ENCODE measurements at places on chromosomes 16 and 17. TPM values are rescaled to one million over a fixed set of nuclear protein-coding genes. Genes with fewer than 3 reads are reported as not detected.

The OTOA gene
- total RNA-seq, result 0.41 TPM

The CDYL2 gene
- 9.4 TPM for total RNA-seq

The FAM222B gene
- total RNA-seq, result 2.4 TPM

The PRSS36 gene
- 1.6 TPM for total RNA-seq

The CBX2 gene
- 6.1 TPM for total RNA-seq

The TVP23C gene
- 47.7 TPM for total RNA-seq

The ACADVL gene
- 65.6 TPM for total RNA-seq

The KRT40 gene
- total RNA-seq, result not detected

DNA sequence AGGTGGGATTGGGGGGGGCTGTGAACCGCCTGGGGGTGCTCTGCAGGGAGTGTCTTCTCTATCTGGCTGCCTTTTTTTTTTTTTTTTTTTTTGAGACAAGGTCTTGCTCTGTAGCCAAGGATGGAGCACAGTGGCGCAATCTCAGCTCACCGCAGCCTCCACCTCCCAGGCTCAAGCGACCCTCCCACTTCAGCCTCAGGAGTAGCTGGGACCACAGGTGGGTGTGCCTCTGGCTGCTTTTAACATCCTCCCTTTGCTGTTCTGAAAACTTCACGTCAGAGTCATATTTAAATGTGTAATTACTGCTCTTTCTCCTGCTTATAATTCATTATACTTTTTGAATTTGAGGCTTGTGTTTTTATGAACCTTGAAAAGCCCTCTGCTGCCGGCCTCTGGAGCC is 78.4 kb downstream of the ZNF778 start:
- no peak for DNase-seq

- peak; percentile 50 for DNase-seq
Observed at GRCh38 chr16:81189100-81189664, 49.3 kb upstream of the BCO1 start.

- DNase-seq, result no peak
Observed at GRCh38 chr16:18013863-18014262, 322.7 kb downstream of the NPIPA8 start.

- DNase-seq, result no peak
Observed at GRCh38 chr17:33858682-33859081, 396.4 kb upstream of the CCL2 start.

- DNase-seq, result no peak
Observed at GRCh38 chr17:67500261-67500660, 123.2 kb downstream of the PITPNC1 start.

- no peak for DNase-seq
Observed at GRCh38 chr17:27873746-27874145, 19.4 kb downstream of the LYRM9 start.

- DNase-seq, result no peak
Observed at GRCh38 chr17:69898601-69899000, 176.4 kb upstream of the KCNJ16 start.

- no peak for DNase-seq
Observed at GRCh38 chr17:50691550-50692447, 15.9 kb downstream of the ANKRD40 start.

DNA sequence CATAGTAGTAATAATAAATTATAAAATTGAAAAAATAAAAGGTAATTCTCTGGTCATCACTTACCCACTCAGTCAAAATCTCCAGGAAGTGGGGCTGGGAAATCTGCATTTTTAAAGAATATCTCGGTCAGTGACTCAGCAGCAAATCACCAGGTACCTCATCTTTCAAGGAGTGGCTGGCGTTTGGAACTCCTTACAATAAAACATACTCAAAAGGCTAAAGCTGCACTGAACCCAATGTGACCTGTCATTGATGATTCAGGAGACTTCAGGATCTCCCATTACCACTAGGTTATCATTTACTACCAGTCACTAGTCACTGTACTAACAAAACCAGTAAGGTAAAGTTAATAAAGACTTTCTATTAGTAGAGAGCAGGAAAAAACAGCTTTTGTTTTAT is 21.5 kb upstream of the RFFL start:
- DNase-seq, result no peak

- DNase-seq, result no peak
Observed at GRCh38 chr17:32015245-32016013, 8.2 kb downstream of the LRRC37B start.

DNA sequence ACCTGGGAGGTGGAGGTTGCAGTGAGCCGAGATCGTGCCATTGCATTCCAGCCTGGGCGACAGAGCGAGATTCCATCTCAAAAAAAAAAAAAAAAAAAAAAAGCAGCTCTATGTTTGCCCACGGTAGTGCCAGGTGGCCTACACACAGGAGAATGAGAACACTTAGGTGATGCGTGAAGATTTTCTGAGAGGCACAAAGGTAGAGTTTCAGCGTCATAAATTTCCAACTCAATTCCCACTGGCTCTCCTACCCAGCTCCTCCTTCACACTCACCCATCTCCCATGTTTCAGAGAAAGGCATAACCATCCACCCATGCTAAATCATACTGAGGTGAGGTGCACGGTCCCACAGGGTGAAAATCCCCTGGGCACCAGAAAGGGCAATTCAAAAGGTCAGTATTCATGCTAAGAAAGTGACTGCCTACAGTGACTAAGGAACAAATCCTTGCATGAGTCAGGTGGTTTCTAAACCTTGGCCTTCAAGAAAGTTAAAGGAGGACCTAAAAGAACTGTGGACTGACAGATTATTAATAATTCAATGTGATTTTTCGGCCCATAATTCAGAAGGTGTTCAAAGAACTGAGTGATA is 4.8 kb downstream of the DCAKD start:
- no peak for DNase-seq

DNA sequence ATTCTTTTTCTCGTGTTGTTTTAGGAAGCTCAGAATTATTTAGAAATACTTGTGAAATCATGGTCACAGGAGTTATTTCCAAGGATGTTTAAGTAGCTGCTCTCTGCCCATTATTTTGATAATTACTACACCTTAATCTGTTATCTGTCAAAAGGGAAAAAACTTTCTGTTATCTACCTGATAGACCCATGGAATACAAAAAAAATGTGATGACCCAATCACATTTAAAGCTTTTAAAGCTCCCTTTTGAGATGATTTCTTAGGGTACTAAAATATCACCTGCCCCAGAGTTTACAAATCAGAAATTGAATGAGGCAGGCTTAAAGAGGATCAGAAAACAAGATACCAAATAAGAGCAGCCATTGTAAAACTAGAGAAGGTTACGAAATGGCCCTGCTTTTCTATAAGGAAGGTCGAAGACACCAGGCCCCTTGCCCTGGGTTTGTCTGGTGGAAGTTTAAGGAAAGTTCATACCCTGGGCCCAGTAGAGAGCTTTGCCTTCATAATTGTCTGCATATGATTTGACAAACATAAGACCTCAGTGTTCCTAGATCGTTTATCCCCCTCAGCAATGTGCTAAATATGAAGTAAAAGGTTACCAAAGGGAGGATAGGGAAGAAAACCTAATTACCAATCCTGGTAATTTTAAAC is 149.9 kb upstream of the TBX2 start:
- DNase-seq, result no peak

DNA sequence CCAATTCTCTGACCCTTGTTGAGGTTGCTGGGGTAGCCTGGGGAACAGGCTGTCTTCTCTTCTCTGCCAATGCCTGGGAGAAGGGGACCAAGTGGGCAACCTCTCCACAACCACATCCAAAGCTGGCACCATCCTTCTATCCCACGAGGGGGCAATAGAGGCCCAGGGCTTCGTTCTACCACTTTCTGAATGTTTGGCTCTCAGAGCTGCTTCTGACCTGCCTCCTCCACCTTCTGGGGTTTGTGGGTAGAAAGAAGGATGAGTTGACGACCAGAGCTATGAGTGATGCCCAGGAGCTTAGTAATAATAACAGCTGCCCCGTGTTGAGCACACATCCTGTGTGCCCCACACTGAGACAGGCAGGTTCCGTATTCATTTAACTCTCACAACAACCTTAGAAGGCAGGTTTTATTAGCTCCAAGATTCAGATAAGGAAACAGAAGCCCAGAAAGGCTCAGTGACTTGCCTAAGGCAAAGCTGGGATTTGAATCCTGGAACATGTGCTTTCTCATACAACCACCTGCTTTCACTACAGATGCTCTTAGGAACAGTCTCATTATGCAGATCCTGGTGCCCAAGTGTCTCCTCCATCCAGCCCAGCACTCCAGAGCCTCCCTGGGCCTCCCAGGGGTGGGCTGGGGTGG is 11.1 kb downstream of the TSPOAP1 start:
- no peak for DNase-seq

- peak; percentile 59 for DNase-seq
Observed at GRCh38 chr17:17783116-17783824, 53.5 kb downstream of the SREBF1 start.

DNA sequence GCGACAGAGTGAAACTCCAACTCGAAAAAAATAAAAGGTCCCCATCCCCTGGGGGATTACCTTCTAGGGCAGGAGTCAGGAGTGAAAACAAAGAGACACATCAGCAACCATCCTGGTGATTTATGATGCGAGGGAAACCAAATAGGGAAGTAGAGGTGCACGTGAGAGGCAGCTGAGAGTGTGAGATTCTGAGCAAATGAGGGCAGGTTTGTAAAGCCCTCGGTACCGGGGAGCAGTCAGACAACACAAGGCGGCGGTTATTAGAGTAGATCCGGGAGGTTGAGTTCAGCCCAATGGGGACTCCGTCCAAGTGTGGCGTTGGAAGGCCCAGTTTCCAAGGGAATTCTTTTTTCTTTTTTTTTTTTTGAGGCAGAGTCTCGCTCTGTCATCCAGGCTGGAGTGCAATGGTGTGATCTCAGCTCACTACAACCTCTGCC is 7.4 kb upstream of the ARMC7 start:
- no peak for DNase-seq

DNA sequence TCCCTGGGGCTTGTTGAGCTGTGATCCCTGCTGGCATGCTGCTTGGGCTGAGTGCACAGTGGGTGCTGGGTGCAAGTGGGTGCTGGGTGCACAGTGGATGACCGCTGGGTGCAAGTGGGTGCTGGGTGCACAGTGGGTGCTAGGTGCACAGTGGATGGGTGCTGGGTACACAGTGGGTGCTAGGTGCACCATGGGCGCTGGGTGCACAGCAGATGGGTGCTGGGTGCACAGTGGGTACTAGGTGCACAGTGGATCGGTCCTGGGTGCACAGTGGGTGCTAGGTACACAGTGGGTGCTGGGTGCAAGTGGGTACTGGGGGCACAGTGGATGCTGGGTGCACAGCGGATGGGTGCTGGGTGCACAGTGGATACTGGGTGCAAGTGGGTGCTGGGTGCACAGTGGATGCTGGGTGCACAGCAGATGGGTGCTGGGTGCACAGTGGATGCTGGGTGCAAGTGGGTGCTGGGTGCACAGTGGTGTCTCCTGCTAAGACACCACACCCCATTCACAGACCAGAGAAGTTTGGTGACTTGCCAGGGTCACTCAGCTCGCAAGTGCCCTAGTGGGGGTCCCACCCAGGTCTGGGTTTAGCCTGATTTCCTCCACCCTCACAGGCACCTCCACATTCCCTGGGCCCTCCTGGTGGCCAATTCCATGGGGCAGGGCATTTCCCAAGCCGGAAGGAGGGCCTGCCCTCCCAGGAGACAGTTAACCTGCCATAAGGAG is 33.5 kb downstream of the ZFPM1 start:
- no peak for DNase-seq

DNA sequence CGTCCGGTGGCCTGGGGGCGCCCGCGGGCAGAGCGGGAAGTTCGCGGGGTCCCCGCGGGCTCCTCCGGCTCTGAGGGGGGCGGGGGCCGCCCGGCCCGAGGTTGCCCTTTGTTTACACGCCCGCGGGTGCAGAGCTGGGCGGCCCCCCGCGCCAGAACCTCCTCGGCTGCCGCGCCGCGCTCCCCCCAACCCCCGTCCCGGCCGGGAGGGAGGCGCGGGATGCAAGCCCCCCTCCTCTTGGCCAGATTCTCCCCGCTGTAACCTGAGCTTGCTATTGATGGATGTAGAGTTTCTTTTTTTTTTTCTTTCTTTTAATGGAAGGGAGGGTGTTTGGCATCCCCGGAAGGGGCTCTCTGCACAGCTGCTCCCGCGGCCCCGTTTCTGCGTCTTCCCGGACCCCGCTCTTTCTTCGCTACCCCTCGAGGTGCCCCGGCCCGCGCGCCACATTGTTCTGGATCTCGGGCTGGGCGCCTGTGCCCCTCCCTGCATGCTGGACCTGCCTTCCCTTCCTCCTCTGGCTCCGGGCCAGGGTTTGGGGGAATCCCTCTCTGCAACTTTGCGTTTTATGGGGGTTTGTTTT is 646 bp downstream of the CBX2 start:
- no peak for DNase-seq

DNA sequence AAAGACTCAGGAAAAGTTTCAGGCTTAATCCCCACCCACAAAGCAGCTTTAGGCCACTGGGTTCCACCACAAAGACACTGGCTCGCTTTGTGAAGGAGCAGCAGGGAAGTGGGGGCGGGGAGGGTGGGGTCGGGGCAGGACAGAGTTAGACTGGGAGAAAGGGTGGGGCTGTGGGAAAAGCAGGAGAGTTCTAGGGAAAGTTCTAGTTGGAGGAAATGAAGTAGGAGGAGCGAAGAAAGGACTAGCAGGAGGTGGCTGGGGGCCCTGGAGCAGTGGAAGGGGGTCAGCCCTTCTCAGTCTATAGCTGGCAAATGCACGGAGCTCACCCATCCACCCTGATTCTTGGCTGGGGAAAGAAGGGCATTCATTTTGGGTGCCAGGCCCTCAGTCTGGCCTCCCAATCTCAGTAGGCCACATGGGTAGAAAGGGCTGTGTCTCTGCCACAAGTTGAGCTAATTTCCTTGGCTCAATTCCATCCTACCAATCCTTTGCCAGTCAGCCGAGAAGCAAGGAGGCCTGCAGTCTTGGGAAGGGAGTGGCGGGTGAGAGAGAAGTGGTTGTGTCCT is 4.6 kb downstream of the INPP5K start:
- no peak for DNase-seq

DNA sequence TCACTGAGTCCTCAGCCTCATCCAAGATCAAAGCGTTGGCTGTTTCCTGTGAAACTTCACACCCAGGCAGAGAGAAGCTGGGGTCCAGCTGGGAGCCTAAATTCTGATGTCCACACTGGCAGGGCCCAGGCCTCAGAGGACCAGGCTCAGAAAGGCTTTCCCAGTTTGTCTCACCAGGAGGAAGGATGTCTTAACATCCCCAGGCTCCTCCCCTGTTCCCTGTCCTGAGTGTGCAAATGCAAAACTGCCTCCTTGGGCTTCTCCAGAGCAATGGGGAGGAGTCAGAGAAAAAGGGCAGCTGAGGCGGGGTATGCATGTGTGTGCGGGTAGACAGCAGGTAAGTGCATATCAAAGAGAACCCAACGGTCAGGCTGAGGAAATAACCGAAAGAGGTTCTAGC is 45.7 kb downstream of the CUEDC1 start:
- DNase-seq, result no peak

DNA sequence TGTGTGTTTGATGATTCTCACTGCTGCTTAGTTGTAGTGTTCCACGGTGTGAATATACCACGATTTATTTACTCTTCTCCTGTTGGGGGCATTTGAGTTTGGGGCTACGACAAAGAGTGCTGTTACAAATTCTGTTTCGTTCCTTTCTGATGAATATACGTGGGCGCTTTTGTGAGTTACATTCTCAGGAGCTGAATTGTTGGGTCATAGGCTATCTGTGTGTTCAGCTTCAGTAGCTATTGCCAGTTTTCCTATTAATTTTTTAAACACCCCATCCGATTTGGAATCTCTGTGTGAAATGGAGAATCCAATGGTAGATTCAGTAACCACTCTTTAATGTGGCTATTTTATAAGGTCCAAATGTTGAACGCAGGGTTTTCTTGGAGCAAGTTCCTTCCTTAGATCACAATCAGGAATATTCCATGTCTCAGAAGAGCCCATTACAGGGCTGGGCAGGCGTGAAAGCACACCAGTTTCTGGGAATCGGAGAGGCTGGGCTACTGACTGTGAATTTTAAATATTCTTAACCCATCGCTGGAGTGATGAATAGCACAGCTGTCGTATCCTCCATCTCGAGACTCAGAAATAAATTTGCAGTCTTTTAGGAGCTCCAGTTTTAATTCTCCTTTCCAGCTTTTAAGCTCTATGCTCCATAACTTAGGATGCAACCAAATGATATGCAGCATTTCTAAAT is 115.9 kb downstream of the PITPNC1 start:
- no peak for DNase-seq
